CD4-positive, alpha-beta T cell treated with Interleukin-10 for 1 hour (primary cell): ENCODE measurements at places on chromosomes 3 and 15.
A peak's percentile ranks its signal among the peaks of the same experiment; 100 is the strongest.

DNA sequence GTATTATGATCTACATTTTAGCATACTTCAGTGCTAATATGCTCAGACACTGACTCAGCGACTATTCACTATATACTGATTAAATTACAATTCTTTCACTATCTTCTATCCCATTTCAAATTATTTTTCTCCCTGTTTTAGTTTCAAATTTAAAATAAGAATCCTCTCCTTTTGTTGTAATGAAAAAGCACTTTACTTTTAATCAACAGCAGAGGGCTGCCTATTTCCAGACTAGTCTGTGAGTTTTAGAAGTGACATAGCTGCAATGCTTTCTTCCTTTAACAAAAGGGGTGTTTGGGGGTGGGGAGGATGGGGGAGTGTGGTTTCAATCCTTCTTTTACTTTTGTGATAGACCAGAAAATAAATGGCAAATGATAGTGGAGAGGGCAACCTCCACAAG is 2.4 kb downstream of the NEDD4 start:
- no peak for DNase-seq

- DNase-seq = peak; percentile 9
These were observed at the start of gene ACP3 for GRCh38 chr3:132317229-132317948. TSS of gene ACP3 (plus strand) at chr3:132317407. CDS start at chr3:132317457, 50 bp downstream.

- DNase-seq = no peak
These were observed 132.2 kb downstream of the ATP10A start for GRCh38 chr15:25730918-25731317.

- DNase-seq = no peak
These were observed 47.9 kb upstream of the TRAK1 start for GRCh38 chr3:42043099-42043813.

DNA sequence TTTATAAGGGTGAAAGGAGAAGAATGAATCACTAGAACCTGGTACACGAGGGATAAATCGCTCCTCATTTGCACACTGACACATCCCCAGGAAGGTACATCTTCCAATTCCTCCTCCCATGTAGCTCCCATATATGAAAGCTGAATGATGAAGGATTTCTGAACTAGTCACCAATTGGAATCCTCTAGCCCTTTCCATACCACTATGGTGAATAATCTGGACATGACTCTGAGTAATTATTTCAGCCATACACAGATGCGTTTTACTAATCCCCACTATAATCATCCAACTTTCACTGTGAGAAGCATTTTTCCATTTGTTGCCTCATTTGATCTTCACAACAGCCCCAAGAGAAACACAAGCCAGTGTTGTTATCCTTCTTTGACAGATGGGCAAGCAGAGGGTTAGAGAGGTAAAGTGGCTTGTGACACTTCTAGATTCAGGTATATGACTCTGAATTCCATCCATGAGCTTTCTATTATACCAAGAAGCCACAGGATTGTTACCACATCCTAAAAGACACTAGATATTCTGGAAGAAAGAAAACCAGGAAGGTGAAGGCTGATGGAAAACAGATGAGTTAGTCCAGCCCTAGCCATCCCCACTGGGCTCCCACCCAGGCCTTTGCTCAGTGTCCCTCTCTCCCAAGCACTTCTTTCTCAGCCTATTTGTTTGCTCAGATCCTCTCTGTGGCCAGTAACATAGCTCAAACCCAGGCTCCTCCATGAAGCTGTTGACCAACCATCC is 22.2 kb upstream of the BCL6 start:
- DNase-seq = no peak

DNA sequence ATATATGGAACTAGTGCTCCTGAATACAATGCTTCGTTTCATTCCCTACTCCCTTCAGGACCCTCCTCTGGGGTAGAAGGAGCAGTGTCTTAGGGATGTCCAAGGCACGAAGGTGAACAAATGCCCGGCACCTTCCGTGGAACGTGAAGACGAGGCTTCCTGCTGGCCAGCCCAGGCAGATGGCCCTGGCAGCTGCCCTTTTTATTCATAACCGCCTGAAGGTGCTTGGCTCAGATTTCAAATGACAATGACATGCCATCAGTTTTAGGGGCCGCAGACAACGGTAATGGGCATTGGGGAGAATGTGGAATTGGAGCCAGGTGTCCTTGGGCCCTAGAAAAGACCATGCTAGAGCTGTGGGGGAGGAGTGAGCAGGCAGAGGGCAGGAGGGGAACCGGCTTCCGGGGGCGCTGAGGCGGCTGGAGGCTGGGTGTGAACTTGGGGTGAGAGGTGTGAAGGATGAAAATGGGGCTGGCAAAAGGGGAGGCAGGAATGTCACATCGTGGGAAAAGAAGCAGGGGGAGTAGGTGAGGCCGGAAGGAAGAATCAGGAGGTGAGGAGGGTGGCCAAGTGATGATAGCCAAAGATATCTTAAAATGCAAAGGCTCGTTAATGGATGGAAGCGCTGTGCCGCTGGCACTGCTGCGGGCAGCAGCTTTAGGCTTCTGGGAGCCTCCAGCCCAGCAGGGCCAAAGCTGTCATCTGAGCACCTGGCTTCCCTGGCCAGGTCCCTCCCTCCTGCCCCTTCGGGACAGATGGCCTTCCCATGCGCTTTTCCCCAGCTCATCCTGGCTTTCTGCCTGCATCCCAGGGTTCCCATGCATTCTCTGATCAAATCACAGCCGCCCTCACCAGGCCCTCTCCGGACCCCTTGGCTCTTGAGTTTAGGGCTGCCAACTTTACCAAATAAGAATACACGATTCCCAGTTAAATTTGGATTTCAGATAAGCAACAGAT is 93.7 kb downstream of the TMEM266 start:
- DNase-seq = no peak

DNA sequence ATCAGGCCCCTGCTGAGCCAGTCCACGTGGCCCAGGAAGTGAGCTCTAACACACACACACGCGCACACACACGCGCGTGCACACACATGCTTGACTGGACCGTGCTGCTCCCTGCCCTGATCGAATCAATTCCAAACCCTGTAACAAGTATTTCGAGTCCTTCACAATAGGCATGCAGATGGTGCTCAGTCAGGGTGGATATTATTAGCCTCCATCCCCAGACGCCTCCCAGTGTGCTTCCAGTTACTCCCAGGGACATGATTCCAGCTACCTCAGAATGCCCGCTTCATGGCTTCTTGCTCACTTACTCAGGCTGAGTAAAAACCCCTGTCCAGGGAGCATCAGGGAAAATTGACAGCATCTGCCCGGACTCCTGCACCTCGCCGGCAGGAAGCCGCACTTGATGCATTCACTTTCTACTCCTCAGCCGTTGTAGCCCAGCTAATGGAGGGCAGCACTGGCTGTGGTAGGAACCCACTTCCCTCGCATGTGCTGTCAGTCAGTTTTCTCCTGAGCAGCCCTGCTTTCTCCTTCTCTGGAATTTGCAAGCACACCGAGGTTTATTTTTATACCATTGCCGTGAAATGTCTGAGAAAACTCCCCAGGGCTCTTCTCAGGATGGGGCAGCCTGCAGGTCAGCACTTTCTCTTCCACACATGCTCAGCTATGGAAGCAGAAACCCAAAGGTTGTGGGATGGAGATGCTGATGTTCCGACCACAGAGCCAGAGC is 126.1 kb upstream of the ABHD17C start:
- DNase-seq = no peak

DNA sequence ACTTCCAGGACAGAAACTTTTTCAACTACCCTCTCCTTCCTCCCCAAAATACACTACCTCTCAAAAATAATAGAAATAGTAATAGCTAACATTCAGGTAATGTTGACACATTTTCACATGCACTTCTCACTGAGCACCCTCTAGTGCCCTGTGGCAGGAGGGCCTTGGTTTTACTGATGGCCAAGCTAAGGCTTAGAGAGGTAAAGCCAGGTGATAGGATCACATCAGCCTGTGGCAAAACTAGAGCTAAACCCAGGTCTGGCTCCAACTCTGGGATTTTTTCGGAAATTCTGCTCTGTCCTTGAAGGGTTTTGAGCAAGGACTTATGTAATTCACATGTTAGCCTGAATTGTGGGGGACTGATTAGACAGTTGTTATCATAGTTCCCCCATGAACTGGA is 922 bp upstream of the TAMM41 start:
- DNase-seq = peak; percentile 34

GRCh38 chr15:48802867-48803266 is 8.0 kb downstream of the CEP152 start:
- DNase-seq = no peak

DNA sequence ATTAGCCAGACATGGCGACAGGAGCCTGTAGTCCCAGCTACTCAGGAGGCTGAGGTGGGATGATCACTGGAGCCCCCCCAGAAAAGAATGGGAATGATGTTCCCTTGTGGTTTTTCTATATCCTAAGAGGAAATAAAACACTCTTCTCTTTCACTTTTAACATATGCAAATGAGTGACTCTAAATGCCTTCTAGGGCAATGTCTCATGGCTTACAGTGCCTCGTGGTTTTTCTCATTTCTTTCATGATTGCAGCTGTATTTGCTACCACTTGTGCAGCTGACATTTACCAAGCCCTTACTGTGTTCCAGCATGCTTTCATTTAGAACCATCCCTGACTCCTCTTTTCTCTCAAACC is 26.4 kb downstream of the STOML1 start:
- peak; percentile 45 for DNase-seq

DNA sequence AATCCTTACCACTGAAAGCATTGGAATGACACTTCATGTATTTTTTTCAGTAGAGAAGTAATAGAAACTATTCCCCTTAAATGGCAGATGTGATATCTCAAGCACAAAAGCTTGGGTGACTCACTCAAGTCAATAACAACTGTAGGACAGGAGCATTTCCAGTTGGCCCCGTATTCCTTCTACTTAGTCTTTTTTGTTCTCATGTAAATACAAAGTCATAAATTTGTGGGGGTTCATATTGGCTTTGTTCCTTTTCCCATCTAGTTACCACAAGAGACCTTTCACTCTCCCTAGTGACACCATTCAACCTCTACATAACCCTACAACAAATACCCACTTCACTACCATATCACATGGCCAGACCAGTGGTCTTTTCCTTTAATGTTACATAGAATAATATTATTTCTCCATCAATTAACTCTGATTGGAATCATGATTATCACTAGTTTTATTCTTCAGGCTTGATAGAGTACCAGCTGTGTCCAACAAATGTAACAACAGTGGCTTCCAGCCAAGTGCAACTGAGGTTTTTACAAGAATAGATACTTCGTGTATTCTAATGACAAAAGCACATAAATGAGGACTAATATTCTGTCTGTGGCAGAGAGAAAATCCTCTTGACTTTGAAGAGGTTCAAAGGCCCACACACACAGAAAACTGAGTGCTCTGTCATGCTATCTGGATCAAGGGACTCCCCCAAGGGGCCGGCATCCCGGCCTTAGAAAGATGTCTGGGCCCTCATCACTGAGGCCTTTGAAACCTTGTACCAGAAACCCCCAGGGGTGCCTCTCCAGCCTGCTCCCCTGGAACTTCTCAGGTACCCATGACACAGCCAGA is 94.0 kb upstream of the THBS1 start:
- DNase-seq = no peak
